ENCODE measurements at places on chromosomes 4 and X.

DNA sequence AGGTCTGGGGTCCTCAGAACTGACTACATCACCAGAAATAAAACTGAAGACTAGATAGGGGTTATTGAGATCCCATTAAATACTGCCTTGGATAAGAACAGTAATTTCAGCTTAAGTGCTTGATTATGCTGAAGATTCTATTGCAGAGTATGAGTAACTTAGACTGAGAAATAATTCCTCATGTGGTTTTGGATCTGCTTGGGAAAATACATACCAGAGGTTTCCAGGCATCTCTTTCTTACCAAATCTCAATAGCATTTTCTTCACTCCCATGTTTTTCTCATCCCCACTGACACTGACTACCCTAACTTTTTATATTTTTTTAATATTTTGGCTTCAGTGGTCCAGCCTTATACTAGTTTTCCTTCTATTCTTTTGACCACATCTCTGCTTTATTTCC, 92.0 kb upstream of the TEX13D start:
- DNase-seq = no peak

DNA sequence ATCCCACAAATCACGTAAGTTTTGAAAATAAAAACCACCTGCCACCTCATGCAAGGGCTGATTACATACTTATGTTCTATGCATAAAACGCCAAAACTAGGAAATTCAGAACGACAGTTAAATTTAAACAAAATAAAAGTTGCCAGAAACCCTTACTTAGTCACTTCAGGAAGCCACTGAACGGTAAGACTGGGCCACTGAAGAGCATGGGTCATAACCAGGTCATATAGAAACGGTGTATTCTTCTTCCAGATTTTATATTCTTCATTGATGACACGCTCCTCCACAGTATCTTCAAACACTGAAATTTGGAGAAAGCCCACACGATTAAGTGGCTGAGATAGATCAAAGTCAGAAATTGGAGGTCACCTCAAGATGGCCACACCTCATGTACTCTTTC, 1.2 kb downstream of the RBBP7 start:
- no peak for DNase-seq

DNA sequence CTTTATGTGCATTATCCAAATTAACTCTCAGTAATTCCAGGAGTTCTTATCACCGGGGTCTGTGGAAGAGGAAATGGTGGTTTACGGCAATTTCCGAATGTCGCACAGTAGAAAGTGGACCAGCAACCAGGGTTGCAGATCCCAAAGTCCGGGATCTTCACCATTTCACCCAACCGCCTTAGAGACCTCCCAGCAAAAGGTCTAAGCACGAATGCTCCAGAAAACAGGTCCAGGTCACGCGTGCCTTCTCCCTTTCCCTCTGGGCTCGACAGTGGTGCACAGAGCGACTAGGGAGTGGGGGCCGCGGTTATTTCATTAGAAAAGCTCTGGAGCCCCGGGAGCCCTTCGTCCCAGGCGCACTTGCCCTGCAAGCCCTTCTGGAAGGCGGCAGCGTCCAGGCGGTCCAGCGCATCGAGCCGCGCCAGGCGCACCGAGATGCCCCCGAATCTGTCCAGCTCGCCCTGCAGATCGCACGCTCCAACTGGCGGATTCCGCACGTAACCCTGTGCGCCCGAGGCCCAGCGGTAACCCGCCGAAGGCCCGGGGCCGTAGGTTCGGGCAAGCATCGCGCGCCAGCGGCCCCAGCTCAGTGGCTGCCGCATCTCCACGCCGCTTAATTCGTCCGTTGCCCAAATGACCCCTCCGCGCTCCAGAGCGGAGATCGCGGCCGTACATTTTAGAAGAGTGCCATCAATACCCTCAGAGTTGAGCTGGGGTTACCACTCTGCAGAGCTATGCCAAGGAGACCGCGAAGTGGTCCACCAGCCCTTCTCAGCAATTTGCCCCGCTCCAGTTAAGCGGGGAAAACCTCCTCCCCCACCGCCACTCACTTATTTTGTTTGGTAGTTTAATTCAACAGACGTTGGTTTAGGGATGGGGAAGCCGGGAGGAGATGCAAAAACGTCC, at the start of gene NUDT6:
NUDT6 (minus strand) TSS at position 627 of the 906 bp plus-strand sequence; CDS start at position 602, 25 bp downstream.
- DNase-seq = peak; percentile 66

GRCh38 chr4:73127839-73128453, 58.4 kb upstream of the COX18 start:
- peak; percentile 40 for DNase-seq

- no peak for DNase-seq
Measured at GRCh38 chr4:145302725-145303124, 122.3 kb upstream of the OTUD4 start.
